ENCODE measurements at places on chromosomes 12 and 14.

- no peak for DNase-seq
Measured at GRCh38 chr12:31478898-31479297, 112.0 kb downstream of the DENND5B start.

DNA sequence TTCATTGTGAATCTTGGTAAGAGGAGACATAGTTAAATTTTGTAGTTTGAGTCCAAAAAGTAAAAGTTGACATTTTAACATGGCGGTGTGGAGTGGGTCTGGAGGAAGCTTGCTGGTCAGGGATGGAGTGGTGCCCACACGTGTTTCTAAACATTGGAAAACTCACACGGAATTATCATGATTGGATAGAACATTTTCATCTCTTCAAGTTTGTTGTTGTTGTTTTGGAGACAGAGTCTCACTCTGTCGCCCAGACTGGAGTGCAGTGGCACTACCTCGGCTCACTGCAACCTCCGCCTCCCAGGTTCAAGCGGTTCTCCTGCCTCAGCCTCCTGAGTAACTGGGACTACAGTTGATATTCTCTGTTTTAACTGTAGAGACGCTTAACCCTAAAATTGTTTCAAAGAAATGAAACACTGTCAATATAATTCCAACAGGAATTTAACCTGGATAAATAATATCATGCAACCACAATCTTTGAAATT lies 502 bp upstream of the MBIP start:
- no peak for DNase-seq

GRCh38 chr12:78793491-78793890 lies 71.1 kb upstream of the SYT1 start:
- DNase-seq = no peak

DNA sequence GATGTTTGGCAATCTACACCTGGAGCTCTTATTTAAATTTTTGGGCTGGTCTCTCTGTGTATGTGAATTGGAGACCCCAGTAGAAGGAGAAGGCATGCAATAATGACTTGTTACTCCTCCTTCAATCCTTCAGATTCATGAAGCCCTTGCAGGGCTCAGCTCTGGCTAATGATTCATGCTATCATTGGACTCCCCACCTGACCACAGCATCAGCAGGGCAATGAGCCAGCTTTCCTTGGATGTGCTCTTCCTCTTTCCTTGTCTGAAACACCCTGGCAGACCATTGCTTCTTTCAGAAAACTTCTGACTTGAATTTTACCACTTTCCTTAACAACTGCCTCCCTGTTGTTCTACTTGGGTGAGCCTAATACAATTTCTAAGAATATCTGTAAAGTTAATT lies 1019.2 kb downstream of the AACS start:
- DNase-seq = no peak

DNA sequence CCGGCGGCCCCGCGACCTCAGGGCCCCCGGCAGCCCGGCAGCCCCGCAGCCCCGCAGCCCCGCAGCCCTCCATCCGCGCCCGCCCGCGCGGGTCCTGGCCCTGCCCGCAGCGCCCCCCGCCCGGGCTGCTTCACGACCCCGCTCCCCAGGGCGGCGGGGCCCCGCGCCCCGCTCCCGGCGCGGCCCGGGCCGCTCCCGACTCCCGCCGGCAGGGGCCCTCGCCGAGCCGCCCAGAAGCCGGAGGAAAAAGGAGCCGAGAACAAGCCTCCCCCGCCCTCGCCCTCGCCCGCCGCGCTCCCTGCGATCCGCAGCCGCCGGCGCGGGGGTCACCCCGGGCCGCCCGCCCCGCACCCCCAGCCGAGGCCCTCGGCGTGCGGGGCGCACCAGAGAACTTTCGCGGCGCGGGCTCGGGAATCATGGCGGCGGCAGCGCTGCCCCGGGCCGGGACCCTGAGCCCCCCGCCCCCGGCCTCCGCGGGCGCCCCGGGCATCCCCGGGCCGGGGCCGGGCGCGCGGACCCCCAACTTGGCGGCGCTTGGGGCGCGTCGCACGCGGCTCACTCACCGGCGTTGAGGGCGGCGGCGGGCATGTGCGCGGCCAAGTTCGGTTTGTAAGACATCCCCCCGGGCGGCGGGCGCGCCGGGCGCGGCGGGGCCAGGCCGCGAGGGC lies 521 bp downstream of the CDK2AP1 start:
- peak; percentile 84 for DNase-seq

DNA sequence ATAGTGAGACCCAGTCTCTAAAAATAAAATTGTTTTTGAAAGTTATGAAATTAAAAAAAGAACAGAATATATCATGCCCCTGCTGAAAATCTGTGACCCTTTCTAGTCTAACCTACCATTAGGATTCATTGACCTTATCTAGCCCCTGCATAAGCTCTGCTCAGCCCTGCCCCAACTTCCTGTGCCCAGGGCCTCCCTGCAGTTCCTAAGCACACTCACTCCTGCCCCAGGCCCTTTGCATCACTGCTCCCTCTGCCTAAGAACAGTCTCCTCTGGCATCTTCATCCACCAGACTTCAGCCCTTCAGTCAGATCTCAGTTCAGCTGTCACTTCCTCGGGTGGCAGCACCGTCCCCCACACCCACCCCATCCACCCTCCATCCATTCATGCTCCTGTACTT lies 55.4 kb downstream of the SCARB1 start:
- DNase-seq = no peak

DNA sequence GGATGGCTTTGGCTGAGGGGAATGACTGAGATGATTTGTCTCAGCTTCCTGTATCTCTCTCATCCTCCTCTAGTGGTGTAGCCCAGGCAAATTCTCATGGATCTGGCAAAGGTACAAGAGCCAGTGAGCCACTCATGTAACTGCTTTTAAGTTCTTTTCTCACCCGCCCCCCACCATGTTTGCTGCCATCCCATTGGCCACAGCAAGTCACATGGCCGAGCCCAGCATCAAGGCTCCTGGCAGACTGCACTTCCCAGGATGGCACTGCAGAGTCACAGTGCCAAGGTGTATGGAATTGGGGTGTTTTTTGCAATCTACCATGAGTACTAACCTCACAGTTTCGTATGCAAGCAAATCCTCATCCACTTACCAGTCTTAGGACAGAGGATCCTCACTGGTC lies 50.9 kb downstream of the CHST11 start:
- no peak for DNase-seq

GRCh38 chr14:45051180-45051579 lies 32.7 kb upstream of the PRPF39 start:
- DNase-seq = no peak

GRCh38 chr12:113397497-113398197 lies 6.0 kb downstream of the SDS start:
- no peak for DNase-seq
